ENCODE measurements at places on chromosomes 6 and 20.

- DNase-seq = no peak
Measured at GRCh38 chr20:3825526-3825925, 5.2 kb downstream of the AP5S1 start.

DNA sequence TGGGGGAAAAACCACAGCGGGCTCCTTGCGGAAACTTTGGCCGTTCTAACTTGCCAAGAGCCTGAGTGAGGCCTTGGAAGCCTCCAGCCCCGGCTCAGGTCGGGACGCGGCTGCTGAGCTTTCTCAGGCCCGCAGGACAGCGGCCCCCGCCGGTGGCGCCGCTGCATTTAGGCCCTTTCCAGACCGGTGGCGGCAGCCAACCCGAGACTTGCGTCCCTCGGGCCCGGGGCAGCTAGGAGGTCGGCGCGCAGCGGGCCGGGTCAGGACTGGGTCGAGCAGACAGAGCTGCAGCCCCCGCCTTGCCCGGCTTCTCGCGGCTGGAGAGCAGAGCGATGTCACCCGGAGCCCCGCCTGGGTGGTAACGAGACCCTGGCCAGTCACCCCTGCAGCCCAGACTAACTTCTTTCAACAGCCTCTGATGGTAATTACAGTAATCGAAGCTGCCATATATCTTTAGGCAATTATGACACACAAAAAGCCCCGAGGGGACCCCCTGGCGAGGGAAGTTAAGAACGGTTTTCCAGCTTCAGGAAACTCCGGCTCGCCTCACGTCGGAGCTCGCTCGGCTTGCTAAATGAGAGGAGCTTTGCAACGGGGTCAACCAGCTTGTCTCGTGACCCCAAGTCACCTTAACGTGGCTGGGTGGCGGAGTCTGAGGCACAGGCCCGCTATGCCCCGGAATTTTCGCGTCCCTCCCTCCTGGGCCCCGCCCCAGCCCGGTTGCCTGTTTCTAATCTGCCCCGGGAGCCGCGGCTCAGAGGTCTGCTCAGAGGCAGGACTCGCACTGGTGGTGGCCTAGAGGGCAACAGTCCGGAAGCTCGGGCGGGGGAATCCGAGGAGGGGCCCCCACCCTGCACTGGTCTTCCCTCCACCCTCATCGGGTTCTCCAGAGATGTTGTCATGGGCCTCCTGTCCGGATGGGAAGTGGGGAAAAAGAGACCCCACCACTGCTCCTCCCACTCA, 3.0 kb downstream of the NR2E1 start:
- peak; percentile 45 for DNase-seq

GRCh38 chr6:148617530-148617929, 129.3 kb upstream of the UST start:
- DNase-seq = no peak

DNA sequence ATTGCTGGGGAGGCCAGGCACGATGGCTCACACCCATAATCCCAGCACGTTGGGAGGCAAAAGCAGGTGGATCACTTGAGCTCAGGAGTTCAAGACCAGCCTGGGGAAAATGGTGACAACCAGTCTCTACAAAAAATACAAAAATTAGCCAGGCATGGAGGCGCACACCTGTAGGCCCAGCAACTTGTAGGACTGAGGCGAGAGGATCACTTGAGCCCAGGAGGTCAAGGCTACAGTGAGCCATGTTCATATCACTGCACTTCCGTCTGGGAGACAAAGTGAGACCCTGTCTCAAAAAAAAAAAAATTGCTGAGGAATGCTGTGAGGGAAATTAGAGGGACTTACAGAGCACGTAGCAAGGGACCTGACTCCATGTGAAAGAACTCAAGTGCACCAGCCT, 40.8 kb upstream of the ID1 start:
- DNase-seq = no peak

All from stimulated activated naive CD8-positive, alpha-beta T cell treated with anti-CD3 and anti-CD28 coated beads, Interleukin-15, Interleukin-2, amounts not matched to agents 100 U/mL and 50 U/mL, for 24 hours (primary cell).